Stimulated activated CD4-positive, alpha-beta T cell treated with anti-CD3 and anti-CD28 coated beads, TNF-alpha, amount 100 ng/mL, for 4 hours (primary cell): ENCODE measurements at places on chromosomes 2 and 18.

DNA sequence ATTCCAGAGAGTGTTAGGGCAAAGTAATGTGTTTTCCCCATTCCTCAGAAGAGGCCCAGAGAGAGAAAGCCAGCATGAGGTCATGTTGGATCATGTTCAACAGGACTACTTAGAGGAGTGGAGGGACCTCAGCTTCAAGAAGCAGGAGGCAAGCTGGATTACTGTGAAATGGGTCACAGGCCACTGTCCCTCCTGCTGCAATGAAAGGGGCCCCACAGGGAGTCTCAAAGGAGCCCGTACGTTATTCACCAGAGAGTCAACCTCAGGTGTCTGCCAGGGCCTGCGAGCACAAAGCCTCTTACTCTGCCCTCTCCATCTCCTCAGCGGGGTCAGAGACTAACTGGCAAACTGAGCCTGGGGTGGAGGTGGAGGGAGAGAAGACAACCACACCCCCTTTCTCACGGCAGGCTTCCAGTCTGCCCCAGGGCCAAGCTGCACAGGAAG, 27.2 kb upstream of the ACYP2 start:
- DNase-seq = no peak

DNA sequence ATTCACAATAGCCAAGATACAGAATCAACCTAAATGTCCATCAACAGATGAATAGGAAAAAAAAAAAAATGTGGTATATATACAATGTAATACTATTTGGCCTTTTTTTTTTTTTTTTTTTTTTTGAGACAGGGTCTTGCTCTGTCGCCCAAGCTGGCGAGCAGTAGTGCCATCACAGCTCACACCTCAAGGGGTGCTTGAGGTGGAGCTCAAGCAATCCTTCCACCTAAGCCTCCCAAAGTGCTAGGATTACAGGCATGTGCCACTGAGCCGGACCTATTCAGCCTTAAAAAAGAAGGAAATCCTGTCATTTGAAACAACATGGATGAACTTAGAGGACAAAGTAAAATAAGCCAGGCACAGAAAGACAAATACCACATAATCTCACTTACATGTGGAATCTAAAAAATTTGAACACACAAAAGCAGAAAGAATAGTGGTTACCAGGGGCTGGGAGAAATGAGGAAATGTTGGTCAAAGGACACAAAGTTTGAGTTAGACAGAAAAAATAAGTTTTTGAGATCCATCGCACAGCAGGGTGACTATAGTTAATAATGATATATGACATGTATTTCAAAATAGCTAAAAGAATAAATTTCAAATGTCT, 26.0 kb downstream of the TLK1 start:
- no peak for DNase-seq

DNA sequence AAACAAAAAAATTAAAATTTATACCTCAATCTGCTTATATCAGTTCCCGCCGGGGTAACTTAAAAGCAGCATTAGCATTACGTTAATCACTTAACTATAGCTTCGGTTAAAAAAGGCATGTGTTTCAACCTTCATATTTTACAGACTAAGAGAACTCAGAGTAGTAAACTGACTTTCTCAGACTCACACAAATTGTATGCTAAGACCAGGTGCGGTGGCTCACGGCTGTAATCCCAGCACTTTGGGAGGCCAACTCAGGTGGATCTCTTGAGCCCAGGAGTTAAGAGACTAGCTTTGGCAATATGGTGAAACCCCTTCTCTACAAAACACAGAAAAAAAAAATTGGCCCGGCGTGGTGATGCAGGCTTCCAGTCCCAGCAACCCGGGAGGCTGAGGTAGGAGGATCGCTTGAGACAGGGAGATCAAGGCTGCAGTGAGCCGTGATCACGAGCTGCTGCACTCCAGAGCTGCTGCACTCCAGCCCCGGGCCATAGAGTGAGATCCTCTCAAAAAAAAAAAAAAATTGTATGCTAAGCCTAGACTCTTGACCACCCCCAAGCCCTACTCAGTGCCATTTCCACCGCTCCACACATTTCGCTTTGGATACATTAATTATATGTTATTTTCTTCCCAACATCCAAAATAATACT, 2.4 kb downstream of the HNRNPLL start:
- DNase-seq = no peak

DNA sequence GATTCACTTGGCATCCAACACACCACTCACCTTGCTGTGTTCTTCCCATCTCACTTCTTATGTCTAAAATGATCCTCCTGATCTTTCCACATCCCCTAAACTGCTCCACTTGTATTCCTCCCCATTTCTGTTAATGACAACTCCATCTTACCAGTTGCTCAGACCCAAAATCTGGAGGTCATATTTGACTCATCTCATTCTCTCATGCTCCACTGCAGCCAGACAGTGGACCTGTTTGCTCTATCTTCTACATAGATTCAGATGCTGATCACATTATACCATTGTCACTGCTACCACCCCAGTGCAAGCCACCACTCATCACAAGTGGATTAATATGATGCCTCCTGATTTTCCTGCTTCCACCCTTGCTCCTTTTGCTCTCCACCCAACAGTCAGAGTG, 7.9 kb upstream of the NABP1 start:
- DNase-seq = no peak

DNA sequence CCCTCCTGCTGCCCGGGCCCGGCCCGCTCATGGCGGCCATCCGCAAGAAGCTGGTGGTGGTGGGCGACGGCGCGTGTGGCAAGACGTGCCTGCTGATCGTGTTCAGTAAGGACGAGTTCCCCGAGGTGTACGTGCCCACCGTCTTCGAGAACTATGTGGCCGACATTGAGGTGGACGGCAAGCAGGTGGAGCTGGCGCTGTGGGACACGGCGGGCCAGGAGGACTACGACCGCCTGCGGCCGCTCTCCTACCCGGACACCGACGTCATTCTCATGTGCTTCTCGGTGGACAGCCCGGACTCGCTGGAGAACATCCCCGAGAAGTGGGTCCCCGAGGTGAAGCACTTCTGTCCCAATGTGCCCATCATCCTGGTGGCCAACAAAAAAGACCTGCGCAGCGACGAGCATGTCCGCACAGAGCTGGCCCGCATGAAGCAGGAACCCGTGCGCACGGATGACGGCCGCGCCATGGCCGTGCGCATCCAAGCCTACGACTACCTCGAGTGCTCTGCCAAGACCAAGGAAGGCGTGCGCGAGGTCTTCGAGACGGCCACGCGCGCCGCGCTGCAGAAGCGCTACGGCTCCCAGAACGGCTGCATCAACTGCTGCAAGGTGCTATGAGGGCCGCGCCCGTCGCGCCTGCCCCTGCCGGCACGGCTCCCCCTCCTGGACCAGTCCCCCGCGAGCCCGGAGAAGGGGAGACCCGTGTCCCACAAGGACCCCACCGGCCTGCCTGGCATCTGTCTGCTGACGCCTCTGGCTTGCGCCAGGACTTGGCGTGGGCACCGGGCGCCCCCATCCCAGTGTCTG, 767 bp downstream of the RHOB start:
- DNase-seq = no peak

GRCh38 chr2:9462886-9463697, 11.3 kb upstream of the IAH1 start:
- no peak for DNase-seq

GRCh38 chr18:51195451-51196117, 1.9 kb downstream of the MEX3C start:
- DNase-seq = no peak

DNA sequence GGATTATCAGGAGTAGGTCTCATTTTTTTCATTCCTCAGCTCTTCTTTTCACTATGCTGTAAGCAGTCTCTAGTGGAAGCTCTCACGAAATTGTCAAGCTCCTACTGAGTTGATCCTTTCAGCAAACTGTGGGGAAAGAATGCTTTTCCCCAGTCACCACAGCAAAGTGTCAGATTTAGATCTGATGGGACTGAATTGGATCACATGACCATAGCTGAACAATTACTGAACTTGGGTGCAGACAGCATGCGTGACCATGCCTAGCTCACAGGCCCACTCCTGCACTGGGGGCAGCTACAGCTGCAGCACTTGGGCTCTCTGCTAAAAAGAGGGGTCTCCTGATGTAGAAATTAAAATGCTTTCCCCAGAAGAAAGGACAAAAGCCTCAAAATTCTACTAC, 3.1 kb downstream of the ARHGAP15 start:
- DNase-seq = no peak

GRCh38 chr2:4190548-4190947, 487.2 kb downstream of the DCDC2C start:
- DNase-seq = no peak
